ENCODE measurements at places on chromosomes 13 and 19.

- peak; percentile 67 for DNase-seq
Observed at GRCh38 chr19:48698046-48698445, 2.3 kb downstream of the FUT2 start.

DNA sequence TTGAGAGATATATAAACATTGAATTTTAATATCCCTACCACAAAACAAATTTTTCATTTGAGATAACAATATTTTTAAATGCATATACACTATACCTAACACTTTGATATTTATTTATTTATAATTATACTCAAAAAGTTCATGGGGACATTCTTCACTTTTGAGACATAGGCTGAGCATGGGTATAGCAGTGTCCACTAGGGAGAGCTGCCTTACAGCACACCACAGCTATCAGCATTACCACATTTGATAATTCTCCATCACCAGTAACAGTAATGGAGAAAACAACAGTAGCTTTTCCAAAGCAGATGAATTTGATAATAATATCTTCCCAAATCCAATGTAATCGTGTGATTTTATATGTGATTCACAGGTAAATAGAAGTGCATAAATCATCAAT, 626.1 kb downstream of the DACH1 start:
- no peak for DNase-seq

DNA sequence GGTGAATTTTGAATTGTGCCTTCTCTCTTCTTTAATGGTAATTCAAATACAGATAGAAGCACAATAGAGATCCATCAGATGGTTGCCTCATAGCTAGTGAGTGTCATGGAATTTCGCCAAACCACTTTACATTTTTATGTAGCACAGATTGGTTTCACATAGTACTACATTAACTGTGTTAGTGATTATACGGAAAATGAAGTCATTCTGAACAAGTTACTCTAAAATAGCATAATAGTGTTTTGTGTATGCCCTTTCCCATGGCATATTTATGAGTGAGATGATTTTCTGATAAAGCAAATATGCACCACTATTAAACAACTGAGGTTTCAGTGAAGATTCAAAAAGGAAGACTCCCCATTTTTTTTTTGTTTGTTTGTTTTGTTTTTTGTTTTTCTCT, 1623.5 kb downstream of the PCDH9 start:
- DNase-seq = no peak

GRCh38 chr19:30105727-30106126, 163.7 kb downstream of the URI1 start:
- no peak for DNase-seq

DNA sequence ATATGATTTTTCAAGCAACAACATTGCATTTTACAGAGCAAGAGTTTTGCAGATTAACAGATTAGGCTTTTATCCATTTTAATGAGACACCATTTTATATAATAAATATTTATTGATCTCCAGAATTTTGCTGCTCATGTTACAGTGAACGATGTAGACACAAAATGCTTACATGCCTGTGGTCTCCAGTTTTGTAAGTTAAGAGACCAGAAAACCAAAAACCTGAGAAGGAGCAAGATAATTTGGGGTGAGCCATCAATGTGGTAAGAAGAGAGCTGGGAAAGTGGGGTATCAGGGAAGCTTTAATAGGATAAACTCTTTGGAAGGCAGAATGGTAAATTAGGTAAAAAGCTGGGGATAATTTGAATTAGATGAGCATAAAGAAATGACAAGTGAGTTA, 2100.5 kb upstream of the PCDH20 start:
- no peak for DNase-seq

DNA sequence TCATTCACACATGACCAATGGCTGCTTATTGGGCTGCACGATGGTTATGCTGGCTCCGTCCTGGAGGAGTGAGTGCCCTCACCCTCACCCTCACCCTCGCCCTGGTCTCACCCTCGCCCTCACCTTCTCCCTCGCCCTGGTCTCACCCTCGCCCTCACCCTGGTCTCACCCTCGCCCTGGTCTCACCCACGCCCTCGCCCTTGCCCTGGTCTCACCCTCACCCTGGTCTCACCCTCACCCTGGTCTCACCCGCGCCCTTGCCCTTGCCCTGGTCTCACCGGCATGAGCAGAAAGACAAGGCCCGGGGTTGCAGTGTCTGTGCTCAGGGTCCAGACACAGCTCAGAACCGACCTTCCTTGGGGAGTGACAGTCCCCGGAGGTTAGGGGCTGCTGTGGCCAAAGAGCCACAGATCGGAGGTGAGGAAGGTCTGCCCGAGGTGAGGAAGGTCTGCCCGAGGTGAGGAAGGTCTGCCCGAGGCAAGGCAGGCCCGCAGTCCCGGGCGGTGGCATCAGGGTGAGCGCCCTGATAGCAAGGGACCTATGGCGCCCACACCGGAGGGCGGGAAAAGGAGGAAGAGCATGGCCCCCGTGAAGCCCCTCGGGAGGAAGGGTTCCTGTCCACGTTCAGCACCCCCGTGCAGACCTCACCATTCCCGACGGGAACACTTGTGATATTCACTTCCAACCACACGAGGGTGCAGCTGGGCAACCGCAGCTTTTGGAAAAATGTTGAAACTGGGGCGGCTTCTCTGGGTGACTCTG, 65.6 kb downstream of the MCF2L start:
- DNase-seq = no peak

- no peak for DNase-seq
Observed at GRCh38 chr13:109275852-109276251, 510.5 kb downstream of the IRS2 start.

- DNase-seq = peak; percentile 65
Observed at GRCh38 chr19:56333506-56333905, 18.9 kb upstream of the ZSCAN5A start.

DNA sequence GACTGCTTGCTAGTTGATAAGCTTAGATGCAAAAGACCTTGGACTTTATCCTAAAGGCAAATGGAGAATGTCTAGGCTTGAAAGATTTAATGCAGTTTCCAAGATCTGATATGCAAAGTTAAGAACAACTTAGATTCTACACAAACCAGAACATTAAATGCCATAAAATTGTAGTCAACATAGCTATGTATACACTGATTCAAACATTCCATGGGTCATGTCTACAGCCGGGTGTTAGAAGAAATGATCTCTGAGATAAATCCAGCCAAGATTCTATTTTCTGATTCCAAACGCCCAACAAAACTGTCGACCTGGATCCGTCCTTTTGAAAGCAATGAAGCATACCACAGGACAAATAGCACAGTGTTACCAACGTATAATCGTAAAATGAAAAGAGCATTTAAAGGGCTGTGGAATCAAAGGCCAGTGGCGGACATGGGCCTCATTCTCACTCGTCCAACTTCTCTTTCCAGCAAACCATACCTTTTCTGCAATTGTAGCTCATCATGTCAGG, 52.7 kb downstream of the KCTD12 start:
- DNase-seq = no peak

DNA sequence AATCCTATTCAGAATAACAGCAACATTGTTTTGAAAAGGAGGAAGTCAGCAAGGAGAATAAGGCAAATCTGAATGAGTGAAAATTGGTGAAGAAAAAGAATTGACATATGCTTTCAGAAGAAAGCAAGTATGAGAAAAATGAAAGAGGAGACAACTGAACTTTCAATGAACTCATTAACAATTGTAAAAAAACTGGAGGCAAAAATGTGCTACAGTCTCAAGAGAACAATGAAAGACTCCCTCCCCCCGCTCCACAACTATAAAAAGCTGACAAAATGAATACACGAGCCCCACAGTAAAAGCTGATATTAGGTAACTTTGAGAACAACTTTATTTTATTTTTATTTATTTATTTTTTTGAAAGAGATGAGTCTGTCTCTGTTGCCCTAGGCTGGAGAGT, 373.1 kb downstream of the DIAPH3 start:
- no peak for DNase-seq
